ENCODE measurements at places on chromosomes 12 and 14. TPM values are rescaled to one million over a fixed set of nuclear protein-coding genes. Genes with fewer than 3 reads are reported as not detected.

Gene KRT2
- not detected for total RNA-seq

Gene SPIC
- total RNA-seq = not detected

Gene TMPRSS12
- not detected for total RNA-seq

Gene ADGRD1
- 0.27 TPM for total RNA-seq

Gene PRR4
- total RNA-seq = 3.2 TPM

Gene INHBE
- total RNA-seq = 2.3 TPM

Gene RND1
- total RNA-seq = 3.2 TPM

Measured in activated CD8-positive, alpha-beta T cell treated with anti-CD3 and anti-CD28 coated beads for 36 hours (primary cell).